ENCODE measurements at places on chromosomes 12 and 14.

GRCh38 chr12:42010257-42010656, 134.4 kb downstream of the GXYLT1 start:
- no peak for DNase-seq

- no peak for DNase-seq
Measured at GRCh38 chr14:105891221-105891602, 364.8 kb downstream of the TMEM121 start.

DNA sequence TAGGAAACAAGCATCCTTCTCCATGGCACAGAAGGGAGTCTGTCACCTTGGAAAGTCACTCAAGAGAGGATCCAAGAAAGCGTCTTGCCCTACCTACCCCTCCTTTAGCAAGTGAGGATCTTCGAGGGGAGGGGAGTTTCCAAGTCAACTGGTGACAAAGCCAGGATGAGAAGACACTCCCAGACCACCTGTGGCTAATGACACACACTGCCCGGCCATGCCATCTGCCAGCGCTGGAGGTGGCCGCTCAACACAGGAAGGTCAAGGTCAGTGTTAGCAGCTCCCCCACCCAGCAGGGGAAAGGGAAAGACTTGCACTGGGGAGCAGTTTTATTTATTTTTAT, 41.3 kb downstream of the ELK3 start:
- no peak for DNase-seq

DNA sequence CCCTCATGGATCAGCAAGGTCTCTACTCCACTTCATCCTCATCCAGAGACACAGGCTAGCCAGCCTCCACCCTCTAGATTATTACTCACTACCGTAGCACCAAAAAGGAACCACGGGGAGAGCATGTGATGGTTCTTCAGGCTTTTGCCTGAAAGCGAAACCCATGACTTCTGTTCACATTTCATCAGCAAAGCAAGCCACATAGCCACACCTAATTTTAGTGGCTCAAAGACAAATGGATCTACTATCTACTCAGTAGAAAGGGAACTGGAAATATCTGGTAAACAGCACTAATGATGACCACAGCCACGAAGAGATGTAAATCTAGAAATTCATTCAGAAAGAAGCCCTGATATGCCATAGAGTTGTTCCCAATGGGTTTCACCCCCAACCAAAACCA, 51.4 kb downstream of the VCPKMT start:
- no peak for DNase-seq

DNA sequence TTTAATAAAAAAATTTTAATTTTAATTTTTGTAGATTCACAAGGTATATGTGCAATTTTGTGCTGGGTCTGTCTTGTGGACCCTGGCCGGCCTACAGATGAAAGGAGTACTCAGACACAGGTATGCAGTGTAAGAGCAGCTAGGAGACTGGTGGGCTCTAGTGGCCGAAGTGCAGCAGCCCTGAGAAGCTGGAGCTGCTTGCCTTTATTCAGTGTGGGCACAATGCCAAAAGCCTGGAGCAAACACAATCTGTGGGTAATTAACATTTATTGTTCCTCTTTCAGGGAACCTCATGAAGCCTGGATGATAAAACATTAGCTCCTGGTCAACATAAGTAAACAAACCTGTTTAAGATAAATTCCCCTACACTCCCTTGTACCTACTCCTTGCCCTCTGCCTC, 135.7 kb upstream of the SEL1L start:
- DNase-seq, result no peak
